ENCODE measurements at places on chromosomes 16 and 17.

GRCh38 chr16:31477220-31478216, 5.4 kb upstream of the SLC5A2 start:
- no peak for DNase-seq

DNA sequence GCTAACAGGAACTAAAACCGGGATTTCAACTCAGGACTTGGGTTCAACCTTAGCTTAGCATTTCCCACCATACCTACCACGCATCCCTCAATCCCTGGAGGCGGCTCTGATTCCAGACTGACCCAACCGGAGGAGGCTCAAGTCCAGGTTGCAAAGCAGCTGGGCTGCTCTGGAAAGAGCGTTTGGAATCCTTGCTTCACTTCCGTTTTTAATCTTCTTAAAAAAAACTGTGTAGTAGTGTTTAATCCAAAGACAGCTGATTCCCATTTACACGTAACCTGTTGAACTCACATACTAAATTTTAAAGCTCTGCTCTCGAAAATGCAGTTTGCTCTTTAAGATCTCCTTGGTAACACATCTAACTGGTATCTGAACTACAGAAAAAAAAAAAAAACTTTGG, 50.0 kb downstream of the NXN start:
- DNase-seq: no peak

GRCh38 chr16:31074814-31075183, 577 bp downstream of the ZNF646 start:
- DNase-seq: no peak

DNA sequence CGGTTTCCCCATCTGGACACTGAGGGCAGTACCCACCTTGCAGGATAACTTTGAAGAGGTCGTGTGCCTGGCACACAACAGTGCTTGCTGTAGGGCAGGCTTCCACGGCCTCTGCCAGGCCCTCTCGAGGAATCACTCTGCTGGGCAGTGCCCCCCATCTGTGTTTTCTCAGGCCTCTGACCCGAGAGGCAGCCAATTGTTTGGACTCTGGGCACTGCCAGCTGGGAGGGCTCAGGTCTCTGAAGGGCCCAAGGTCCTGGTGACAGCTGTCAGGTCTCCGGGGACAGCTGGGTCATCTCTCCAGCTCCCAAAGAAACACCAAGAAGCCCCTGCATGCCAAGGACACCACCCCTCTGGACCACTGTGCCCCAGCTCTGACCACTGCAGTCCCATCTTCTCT, 1.0 kb upstream of the RAB26 start:
- no peak for DNase-seq

GRCh38 chr16:46632778-46633733, 11.9 kb upstream of the SHCBP1 start:
- DNase-seq: no peak
